ENCODE measurements at places on chromosomes 1 and 21.

DNA sequence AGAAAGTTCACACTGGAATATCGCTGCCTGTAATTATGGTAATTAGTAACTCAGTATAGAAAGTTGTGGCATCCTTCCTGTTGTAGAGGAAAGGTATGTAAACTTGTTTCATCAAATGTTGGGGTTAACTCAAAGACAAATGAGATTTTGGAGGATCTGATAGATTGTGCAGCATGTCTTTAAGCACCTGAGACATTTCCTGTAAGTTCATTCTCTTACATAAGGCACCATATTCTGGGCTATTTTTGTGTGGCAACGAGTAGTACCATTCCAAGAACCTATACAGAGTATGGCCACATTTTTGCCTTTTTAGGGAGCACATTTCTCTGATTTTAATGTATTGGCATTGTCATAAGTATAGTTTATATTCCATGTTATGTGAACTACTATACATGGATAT is 88.8 kb downstream of the CDC14A start:
- no peak for DNase-seq

DNA sequence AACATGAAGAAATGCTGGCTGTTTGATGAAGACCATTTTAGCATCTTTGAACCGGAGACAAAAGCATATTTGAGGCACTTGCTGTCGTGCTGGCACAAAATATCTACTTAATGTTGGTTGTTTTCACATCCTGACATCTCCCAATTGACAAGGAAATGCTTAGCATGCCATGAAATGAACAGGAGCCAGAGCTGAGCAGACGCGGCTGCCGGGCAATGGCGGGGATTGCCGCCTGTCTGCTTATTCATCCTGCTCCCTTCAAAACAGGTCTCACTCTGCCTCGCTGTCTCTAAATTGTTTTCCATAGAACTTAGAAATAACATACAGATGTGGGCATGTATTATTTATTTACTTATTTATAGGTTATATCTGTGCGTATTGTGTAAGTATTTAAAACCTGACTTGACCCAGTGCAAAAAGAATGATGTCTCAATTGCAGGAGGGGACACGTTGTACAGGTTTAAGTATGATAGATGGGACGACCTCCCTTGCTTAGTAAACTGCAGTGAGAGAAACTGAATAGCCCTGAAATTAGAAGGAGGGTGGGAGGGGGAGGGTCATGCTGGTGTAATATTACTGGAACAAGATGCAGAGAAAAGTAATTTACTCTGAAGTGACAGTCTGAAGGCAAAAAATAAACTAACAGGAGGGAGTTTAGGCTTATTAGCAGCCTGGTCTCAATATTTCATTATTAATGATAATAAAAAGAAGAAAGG is 590.4 kb upstream of the PLXNA2 start:
- DNase-seq: no peak

GRCh38 chr1:116426401-116426800 is 53.4 kb downstream of the ATP1A1 start:
- no peak for DNase-seq

DNA sequence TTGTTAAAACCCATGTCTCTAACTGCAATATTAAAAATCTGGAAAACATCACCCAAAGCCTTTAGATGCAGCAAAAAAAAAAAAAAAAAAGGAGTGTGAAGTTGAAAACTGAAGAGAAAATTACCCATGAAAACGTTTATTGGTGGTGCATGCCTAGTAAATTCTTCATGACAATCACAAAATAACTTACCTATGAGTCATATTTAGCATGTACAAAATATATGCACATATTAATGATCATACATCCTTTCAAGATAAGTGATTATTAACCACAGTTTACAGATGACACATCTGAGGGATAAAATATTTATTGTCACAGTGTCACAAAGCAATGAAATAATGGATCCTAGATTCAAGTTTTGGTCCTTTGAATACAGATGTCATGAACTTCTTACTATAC is 505.2 kb upstream of the NR5A2 start:
- DNase-seq: no peak

DNA sequence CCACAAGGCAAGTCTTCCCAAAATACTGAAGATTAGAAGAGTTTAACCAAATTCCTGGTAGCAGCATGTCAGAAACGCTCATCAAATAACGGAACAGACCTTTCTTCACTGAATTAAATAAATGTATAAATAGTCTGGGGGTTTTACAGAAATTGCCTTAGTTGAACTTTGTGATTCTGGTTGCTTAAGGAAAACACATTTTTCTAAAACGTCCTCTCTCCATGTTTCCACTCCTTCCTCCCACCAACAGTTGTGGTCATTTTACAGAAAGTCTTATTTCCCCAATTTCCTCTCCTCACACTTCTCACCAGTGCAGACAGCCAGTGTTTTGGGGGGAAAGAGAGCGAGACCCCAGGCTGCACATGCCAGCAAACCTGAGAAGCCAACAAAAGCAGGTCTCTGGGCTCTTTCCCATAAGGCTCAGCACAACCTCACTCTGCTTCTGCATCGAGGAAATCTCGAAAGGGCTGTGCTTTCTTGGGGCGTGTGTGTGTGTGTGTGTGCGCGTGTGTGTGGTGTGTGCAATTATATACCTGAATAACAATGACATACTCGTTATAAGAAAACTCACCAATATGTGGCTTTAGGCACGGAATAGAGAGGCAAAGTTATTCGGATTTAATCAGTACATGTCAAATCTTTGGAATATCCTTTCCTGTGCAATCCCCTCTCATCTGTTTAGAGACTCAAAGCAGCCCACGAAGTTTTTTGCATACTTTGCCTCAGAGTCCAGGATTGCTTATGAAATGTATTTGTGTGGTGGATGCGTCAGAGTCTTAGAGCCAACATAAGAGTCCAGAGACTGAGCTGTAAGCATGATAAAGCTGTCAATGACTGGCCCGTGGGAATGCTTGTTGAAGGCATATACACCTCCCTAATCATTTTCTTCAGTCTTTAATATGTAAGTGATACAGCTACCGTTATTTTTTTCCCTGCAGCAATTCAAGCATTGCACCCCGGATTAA is 2.0 kb downstream of the KCNJ15 start:
- DNase-seq: no peak

DNA sequence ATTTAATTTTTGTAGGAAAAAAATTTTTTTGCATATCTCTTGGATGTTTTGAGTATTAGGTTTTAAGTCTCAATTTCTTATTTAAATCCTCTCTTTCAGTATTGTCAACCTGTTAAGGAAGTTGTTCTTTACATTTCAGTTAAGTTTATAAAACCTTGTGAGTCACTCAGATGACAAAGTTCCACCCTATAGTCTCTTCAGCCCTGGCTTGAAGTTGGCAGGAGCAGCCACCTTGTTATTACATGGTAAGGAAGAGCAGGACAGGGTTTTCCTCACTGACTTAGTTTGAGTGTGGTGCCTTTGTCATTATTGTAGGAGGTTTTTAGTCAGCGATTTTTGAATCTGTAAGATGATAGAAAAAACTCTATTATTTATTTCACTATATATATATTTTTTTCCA is 2143.9 kb downstream of the MRPL39 start:
- DNase-seq: no peak

DNA sequence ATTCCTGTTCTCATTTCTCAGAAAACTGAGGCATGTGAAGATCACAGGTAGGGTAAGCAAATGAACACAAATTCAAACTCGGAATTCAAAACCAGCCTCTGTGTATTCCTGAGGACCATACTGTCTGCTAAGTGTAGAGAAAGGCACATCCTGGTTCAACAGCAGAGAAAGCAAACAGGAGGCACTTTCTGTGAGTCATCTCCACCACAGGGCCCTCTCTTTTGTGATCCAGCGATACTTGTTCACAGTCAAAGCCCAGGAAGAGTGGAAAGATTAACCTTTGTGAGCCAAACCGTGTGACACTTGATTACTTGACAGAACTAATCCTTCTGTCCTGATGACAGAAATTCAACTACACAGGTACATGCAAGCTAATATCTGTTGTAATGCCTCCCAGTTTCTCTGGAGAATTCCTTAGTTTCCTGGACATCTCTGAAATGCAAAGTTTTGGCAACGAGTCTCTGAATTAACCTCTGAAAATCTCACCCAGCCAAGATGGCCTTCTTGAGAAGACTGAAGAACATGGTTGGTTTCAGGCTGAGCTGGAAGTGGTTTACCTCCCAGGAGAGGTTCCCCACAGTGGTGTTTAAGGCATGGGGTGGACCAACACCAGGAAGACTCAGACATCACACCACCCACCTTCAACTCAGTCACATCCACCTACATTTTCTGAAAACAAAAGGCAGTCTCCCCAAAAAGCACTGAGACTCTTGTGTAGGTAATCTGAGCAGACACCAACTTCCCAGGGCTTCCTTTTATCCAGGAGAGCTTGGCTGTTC is 98.2 kb upstream of the ERG start:
- no peak for DNase-seq

DNA sequence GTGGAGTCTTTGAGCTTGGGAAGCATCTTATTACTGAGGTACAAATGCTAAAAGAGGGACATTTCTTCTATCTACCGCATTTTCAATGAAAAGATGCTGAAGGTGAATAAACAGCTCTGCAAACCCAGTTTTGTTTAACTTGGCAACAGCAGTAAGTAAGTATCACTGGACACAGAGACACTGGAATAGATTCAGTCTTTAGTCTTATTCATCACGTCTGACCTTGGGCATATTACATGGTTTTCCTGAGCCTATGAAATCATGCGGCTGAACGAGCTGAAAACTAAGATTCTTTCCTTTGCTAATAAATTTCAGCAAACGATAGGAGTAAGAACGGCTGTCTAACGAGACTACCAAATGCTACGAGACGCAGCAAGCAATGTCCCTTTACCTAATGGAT is 207.4 kb downstream of the GABPA start:
- DNase-seq: no peak

DNA sequence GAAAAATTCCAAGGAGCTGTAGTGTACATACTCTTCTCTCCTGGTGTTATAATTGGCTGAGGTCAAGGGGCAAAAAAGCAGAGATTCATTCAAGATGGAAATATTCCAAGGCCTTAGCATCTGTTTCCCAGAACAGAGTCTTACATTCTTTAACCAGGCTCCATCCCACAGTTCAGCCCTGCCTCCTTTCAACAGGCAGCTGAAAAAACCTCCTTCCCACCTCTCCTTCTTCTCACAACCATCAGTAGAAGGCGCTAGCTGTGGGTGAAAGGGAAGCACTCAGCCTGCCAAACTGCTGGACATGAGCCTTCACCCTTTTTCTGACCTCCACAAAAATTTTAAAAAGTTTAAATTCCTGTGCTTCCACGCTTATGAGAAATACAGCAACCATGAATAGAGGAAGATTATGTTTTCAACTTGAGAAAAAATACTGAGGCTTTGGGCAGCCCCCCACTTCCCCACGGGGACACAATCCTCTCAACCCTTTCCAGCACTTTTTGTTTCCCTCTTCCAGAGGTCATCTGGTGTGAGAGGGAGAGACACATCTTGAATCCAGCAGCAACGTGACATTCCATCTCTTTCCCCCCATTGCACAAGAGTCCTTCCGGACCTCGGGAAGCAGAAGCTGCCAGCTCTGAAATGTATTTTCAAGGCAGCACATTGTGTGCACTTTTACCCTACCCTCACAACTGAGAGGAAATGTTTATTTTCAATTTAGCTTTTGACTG is 43.2 kb upstream of the FMO2 start:
- DNase-seq: peak; percentile 65

GRCh38 chr1:89672489-89673183 is 39.7 kb downstream of the LRRC8C start:
- DNase-seq: no peak

DNA sequence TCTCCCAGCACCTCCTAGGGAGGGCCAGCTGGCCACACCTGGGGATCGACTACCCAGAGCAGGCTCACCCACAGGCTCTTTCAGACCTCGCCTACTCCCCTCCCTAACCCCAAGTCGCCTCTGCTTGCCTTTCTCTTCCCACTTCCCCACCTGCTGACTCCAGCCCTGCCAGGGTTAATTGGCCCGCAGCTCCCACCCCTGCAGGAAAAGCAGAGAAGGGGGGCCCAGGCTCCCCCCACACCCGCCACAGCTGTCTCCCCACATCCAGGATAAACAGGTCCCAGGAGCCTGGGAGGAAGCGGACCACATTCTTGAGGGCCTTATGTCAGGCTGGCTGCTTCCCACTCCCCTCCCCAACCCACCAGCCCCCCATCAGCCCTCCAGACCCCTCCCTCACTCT is 45.0 kb downstream of the TAS1R2 start:
- no peak for DNase-seq

DNA sequence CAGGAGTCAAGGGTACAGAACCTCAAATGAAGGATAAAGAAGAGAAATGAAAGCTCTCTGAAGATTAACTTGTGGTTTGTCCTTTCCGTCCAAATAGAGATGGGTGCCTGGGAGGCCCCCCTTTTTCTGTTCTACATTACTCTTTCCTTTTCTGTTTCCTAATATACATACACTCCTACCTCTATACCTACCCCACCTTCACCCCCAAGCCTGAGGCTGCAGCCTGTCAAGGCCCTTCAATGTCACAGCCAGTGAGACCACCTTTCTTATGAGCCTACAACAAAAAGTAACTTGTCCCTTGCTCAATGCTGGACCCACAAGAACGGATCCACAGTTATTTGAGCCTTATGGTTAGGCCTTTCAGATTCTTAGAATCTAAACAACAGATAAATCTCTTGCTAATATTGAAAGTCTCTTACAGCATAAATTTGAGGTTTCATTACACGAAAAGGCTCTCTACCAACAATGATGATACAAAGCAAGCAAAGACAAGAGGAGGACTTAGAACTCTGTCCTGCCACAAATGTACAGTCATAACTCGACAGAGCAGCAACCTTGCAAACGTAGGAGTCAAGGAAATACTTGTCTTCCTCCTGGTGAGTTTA is 4.1 kb upstream of the TRAF3IP3 start:
- DNase-seq: no peak

GRCh38 chr1:193144361-193144938 is 22.6 kb downstream of the CDC73 start:
- DNase-seq: no peak

- DNase-seq: no peak
These were observed 37.1 kb upstream of the RAP1GAP start for GRCh38 chr1:21706151-21706835.

- DNase-seq: no peak
These were observed 3.1 kb downstream of the TACSTD2 start for GRCh38 chr1:58573705-58574591.

DNA sequence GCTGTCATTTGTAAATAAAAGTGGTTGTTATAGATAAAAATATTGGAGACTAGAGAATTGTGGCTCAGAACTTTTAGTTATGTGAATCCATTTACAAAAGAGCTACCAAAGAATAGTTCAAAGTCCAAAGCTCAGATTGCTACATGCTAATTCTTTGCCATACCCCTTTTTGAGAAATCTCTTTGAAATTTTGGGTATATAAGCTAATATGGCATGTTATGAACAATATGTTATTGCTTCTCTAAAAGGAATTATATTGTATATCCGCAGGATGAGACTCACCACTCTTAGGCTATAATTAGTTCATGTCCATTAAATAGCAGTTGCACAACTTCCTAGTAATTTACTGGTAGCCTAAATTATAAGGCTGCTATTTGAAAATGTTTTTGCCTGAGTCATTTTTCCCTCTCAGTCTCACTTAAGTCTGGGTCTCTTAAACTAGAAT is 178.0 kb downstream of the ZNF281 start:
- DNase-seq: no peak

- no peak for DNase-seq
These were observed 71.6 kb downstream of the RD3 start for GRCh38 chr1:211420389-211420788.

GRCh38 chr1:223840254-223840653 is 5.5 kb downstream of the TP53BP2 start:
- DNase-seq: no peak

GRCh38 chr21:44986471-44987291 is 46.9 kb downstream of the SLX9 start:
- DNase-seq: peak; percentile 36

Measured in heart left ventricle (tissue), 16 donors.